ENCODE measurements at places on chromosomes 12 and 14.

DNA sequence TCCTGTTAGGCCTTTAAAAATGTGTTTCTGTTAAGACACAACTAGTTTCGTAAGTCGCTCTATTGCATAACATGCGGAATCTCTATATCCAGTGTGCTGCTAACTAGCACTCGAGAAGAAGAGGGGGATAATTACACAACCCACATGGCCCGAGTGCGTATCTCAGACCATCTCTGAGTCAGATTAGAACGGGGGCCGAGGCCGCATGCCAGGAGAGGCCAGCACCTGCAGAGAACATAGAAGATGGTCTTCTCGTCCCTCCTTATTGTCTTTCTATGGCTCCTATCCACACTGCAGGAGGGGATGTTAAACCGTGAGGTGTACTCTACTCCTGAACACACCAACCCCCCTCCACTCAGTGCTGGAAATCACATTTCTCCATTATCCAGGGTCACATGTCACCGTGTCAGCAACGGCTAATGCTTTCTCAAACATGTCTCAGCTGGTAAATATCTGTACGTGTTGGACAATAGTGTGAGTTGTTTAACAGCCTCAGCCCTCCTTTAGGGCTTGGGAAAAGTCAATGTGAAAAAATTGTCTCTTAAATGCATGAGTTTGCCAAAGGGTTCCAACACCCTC, 56.3 kb downstream of the CCDC88C start:
- DNase-seq, result no peak

DNA sequence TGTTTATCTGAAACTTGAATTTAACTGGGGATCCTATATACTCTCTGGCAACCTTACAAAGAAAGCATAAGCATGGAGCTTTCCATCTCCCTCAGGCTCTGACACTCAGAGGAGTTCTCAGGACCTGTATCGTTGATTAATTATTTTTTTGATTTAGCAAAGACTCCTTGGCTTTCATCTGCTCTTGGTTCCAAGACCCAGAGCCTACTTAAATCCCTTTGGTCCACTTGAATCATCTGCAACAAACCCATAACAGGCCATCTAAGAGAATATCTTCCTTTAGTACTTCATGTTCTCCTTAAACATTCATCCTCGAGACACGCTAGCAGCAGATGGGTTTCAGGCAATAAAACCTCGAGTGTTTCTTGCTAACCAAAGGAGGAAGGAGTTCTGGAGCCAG, 85.4 kb downstream of the ZFP36L1 start:
- no peak for DNase-seq

DNA sequence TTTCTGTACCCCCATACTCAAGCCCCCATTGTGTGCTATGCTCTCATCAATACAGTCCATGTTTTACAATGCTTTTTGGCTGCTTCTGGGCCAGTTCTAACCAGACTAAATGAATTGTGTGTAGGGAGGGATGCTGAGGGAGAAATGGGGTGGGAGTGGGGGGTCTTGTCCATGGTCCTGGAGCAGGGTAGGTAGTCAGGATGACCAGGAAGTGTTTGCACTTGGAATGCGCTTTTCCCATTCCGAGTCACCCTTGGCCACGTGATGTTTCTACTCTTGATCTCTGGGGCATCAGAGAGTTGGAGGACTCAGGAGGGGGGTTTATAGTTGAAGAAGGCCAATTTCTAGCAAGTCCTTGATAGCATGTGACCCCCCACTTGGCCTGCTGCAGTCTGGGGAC, 1.2 kb upstream of the SMIM41 start:
- no peak for DNase-seq

DNA sequence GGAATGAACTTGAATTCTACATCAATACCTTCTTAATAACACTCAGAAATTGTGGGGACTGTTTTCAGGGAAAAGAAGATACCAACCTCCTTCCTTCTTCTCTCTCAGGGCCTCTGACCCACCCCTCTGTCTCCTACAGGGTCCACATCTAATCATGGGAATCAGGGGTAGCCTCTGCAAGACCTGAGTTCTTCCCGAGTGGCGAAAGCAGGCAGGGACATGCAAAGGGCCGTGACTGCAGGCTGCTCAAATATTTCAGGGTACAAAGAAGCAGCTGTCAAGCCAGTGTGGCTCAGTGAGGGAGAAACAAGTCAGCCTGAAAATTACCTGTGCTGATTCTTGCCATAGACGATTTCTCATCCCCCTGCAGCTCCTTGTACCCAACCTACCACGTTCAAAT, 123.1 kb upstream of the PARP11 start:
- DNase-seq, result no peak

DNA sequence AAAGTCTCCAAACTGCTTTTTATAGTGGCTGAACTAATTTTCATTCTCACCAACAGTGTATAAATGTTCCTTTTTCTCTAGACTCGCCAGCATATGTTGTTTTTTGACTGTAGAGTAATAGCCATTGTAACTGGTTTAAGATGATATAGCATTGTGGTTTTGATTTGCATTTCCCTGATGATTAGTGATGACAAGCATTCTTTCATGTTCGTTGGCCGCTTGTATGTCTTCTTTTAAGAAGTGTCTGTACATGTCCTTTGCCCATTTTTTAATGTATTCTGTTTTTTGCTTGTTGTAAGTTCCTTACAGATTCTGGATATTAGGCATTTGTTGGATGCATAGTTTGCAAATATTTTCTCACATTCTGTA, 404.9 kb downstream of the FLRT2 start:
- no peak for DNase-seq

- no peak for DNase-seq
Observed at GRCh38 chr14:57957441-57957840, 91.5 kb upstream of the SLC35F4 start.

- no peak for DNase-seq
Observed at GRCh38 chr14:53452005-53452673, 299.0 kb upstream of the DDHD1 start.

GRCh38 chr12:123131879-123132402, 18.9 kb downstream of the PITPNM2 start:
- DNase-seq, result no peak

GRCh38 chr12:54526812-54527630, 22.4 kb upstream of the PDE1B start:
- DNase-seq, result no peak

- DNase-seq, result no peak
Observed at GRCh38 chr12:4518106-4518728, 20.5 kb upstream of the RAD51AP1 start.

GRCh38 chr14:105346876-105347586, 32.5 kb downstream of the PACS2 start:
- no peak for DNase-seq

DNA sequence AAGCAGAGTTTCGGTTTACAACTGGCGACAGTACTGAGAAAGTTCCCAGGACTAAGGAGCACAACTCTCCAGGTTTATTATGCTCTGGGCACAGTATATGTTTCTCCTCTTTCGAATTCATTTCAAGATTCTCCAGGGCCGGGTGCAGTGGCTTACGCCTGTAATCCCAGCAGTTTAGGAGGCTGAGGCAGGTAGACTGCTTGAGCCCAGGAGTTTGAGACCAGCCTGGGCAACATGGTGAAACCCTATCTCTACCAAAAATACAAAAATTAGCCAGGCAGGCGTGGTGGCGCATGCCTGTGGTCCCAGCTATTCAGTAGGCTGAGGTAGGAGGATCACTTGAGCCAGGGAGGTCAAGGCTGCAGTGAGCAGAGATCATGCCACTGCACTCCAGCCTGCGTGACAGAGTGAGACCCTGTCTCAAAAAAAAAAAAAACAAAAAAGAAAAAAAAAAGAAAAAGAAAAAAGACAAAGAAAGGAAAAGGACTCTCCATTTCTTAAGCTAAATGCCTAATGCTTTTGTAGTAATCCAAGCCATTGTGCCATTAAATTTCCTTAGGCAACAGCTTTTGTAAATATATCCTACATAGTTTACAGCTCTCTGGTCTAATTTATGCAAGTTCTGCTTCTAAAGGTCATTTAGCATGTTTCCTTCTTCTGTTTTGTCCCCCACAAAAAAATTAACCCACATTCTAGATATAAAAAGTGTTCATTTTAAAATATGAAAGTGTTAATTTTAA, 34.8 kb downstream of the ATL1 start:
- no peak for DNase-seq

DNA sequence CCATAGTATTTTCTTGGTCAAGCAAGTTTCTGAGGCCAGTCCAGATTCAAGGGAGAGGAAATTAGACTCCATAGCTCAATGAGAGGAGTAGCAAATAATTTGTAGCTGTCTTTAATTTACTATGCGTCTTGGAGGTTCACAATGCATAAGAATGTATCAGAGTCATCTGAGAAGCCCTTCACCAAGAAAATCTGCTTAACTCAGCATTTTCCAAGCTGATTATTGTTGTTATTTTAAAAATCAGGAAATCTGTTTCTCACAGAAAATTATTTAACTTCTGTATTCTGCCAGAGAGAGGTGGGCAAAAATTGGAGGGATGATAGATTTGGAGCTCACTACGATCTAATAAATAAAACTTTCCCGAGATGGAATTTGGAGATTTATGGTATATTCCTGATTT, 72.0 kb downstream of the SMOC1 start:
- DNase-seq, result no peak

- DNase-seq, result peak; percentile 65
Observed at GRCh38 chr14:103679351-103679750, 35.9 kb downstream of the XRCC3 start.

DNA sequence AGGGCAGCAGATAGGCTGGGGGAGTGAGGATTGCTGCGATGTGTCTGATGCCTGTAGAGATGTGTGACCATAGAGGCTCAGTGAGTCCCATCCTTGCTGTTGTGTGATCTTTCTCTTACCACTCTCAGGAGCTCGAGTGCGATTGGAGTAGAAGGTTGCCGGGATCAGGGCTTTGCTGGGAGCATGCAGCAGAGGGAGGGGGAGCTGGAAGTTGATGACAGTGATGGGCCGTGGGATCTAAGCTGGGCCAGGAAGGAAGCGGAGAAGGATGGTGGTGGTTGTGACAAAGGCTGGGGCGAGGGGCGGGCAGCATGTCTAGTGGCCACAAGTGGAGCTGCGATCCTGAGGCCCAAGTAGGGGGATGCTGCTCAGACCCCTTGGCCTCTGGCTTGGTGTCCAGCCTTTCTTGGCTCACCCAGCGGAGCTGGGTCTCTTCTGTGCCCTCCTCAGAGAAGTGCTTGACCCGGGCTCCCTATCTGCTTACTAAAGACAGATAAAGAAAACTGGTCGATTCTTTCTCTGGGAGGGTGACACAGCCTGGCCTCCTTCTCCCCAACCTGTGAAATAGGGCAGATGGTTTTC, 66.2 kb downstream of the PRMT8 start:
- no peak for DNase-seq

DNA sequence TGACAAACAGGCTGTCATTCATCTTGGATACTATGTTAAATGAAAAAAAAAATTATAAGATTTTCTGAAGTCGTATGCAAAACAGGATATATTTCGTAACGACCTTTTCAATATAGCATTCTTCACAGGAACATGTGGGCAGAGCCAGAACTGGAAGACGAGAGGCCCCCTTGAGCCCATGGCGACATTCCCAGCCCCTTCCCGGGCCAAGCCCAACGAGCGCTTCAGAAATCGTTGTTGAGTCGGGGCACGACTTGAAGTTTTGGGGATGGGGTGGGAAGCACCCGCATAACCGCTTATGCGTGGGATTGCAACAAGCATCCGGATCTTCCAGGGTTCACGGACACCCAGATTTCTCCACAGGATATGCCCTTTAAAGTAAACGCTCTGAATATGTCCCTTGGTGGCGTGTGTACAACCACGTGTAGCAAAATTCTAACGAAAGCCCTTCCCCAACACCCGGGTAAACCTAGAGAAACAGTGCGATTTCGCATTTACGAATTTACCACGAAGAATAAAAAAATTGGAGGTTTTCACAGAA, 736 bp downstream of the C14orf39 start:
- no peak for DNase-seq

GRCh38 chr14:103232031-103232808, 101.8 kb upstream of the EIF5 start:
- DNase-seq, result peak; percentile 50

GRCh38 chr12:2229661-2230539, 177.1 kb downstream of the CACNA1C start:
- DNase-seq, result no peak

GRCh38 chr14:26088275-26088674, 509.6 kb downstream of the NOVA1 start:
- no peak for DNase-seq

- no peak for DNase-seq
Observed at GRCh38 chr12:116338064-116338846, 60.8 kb upstream of the MED13L start.

DNA sequence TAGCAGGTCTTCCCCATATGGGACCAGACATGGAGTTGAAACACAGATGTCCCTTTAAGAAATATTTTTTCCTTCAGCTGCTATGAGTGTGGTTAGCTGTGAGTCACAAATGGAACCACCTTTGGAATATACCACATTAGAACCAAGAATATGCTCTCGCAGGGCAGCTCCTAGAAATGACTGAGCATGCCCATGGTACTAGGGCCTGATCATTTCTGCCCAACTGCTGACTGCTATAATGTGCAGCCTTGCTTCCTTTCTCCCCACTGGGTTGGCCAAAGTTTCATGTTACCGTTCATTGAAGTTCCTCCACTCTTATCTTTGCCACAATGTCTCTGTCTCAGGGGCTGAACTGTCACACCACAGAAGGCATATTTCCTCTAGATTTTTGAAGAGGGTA, 1074.6 kb downstream of the FLRT2 start:
- DNase-seq, result no peak

- no peak for DNase-seq
Observed at GRCh38 chr12:104535369-104535768, 78.6 kb downstream of the CHST11 start.

- DNase-seq, result no peak
Observed at GRCh38 chr14:90614696-90615516, 201.3 kb downstream of the TTC7B start.

GRCh38 chr14:103416916-103417315, 31.7 kb downstream of the MARK3 start:
- no peak for DNase-seq

- peak; percentile 72 for DNase-seq
Observed at GRCh38 chr12:54216797-54217661, 28.2 kb upstream of the SMUG1 start.

- no peak for DNase-seq
Observed at GRCh38 chr12:132422381-132423043, 67.4 kb upstream of the FBRSL1 start.

Data from 8988T (cell line).